ENCODE measurements at places on chromosomes 16 and 17. TPM values are rescaled to one million over a fixed set of nuclear protein-coding genes. Genes with fewer than 3 reads are reported as not detected.

GRCh38 chr17:77451894-77452852 is 311.4 kb downstream of the SEC14L1 start:
- H3K4me3 ChIP-seq, result peak overlapping the region; percentile 99
- H3K4me1 ChIP-seq, result peaks cover 47% of the 10 kb centered on the region
- H3K36me3 ChIP-seq, result peaks cover 5% of the 10 kb centered on the region
- no peak for DNase-seq
- peak overlapping the region; percentile 98 for H3K27ac ChIP-seq

Gene LPO
- not detected for total RNA-seq

Gene HBA2
- total RNA-seq, result not detected

DNA sequence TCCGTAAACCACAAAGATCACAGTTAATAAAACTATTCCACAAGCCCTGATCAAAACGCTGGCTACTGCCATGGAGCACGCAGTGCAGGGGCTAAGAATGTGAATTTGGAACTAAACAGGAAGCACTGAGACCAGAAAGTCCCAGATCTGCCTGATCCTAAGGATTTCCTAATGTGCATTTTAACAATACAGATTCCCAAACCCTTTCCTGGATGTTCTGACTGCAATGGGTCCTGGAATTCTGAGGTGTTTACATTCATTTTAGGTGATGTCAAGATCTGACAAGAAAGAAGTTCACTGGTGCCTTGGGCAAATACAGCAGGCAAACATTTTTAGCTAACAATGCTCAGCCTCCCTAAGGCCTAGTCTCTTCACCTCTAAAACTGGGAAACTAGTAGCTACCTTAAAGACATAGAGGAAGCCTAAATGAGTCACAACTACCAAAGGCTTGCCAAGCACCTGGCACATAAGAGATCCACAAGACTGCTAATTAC is 10.3 kb downstream of the NSMCE1 start:
- peaks cover 10% of the 10 kb centered on the region for H3K4me1 ChIP-seq
- peaks cover 4% of the 10 kb centered on the region for H3K36me3 ChIP-seq
- DNase-seq, result no peak
- H3K27me3 ChIP-seq, result no peaks in the 10 kb centered on the region
- no peak overlapping the region for H3K4me3 ChIP-seq

Gene OSGIN1
- total RNA-seq, result 15.5 TPM

- H3K27ac ChIP-seq, result no peak overlapping the region
- no peaks in the 10 kb centered on the region for H3K4me1 ChIP-seq
- H3K4me3 ChIP-seq, result no peak overlapping the region
Observed at GRCh38 chr17:14815079-14815478, 450.0 kb downstream of the PMP22 start.

Gene CCL11
- not detected for total RNA-seq

Gene IGFALS
- total RNA-seq, result 0.59 TPM

- H3K4me1 ChIP-seq, result peaks cover 9% of the 10 kb centered on the region
- peaks cover 9% of the 10 kb centered on the region for H3K27me3 ChIP-seq
- no peak for DNase-seq
- no peak overlapping the region for H3K27ac ChIP-seq
- no peaks in the 10 kb centered on the region for H3K36me3 ChIP-seq
- no peak overlapping the region for H3K4me3 ChIP-seq
Observed at GRCh38 chr17:71071837-71072236, 902.5 kb downstream of the KCNJ2 start.

Gene MTSS2
- 92.2 TPM for total RNA-seq

Gene TVP23C
- 26.8 TPM for total RNA-seq

GRCh38 chr16:81616321-81617020 is 162.6 kb upstream of the PLCG2 start:
- peak overlapping the region; percentile 73 for H3K27ac ChIP-seq
- H3K4me1 ChIP-seq, result peaks cover 33% of the 10 kb centered on the region
- DNase-seq, result no peak
- no peaks in the 10 kb centered on the region for H3K27me3 ChIP-seq

DNA sequence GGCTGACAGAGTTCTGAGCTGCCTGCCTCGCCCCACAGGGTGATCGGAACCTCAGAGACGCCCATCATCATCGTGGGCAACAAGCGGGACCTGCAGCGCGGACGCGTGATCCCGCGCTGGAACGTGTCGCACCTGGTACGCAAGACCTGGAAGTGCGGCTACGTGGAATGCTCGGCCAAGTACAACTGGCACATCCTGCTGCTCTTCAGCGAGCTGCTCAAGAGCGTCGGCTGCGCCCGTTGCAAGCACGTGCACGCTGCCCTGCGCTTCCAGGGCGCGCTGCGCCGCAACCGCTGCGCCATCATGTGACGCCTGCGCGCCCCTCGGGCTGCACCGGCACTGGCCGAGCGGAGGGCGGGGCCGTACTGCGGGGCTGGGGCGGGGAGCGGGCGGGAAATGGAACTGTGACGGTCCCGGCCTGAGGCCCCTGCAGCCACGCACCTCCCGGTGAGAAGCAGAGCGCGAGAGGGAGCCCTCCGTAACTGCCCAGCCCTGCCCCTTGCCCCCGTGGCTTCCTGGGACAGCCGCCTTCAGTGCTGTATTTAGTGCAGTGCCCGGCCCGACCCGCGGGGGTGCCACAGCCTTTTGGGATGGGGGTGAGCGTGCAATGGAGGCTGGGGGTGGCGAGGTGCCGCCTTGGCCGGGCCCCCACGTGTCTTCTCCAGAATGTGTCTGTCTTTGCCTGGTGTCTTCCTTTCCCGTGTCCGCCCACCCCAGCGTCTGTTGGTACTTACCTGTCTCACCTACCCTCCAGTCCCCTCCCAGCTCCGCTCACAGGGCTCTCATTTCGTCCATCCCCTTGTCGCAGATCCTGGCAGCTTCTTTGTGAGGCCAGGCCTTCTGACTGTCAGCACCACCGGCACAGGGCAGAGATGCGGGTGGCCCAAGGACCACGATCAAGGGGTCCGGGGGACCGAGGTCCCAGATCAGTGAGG is 9.8 kb downstream of the RASL10B start:
- H3K4me1 ChIP-seq, result no peaks in the 10 kb centered on the region
- no peak overlapping the region for H3K27ac ChIP-seq

DNA sequence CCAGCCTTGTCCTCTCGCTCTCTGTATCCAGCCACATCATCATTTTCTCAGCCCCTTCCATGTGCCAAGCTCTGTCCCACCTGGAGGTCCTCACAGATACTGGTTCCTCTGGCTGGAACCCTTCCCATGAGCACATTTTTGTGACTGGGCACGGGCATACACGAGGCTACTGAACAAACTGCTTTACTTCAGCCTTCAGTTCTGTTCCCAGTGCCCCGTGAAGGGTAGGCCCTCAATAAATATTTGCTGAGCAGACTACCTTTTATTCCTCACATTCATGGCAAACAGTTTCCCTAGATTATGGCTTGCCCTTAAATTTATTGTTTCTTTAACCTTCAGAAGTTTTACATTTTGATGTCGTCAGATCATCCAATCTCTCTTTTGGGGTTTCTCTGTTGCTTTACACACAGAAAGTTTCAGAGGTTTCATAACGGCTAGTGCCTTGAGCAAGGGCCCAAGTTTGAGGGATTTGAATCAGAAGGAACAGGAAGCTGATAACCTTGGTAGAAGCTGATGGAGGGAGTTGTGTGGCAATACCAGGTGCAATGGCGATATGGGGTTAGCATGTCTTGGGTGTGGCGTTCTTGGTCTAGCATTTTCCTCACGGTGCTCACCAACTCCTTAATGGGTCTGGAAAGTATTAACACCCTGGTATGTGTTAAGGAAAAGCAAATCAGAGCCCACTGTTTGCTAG is 27.8 kb downstream of the TMEM92 start:
- H3K36me3 ChIP-seq, result no peaks in the 10 kb centered on the region
- peaks cover 12% of the 10 kb centered on the region for H3K4me1 ChIP-seq
- no peak for DNase-seq
- H3K4me3 ChIP-seq, result no peak overlapping the region

DNA sequence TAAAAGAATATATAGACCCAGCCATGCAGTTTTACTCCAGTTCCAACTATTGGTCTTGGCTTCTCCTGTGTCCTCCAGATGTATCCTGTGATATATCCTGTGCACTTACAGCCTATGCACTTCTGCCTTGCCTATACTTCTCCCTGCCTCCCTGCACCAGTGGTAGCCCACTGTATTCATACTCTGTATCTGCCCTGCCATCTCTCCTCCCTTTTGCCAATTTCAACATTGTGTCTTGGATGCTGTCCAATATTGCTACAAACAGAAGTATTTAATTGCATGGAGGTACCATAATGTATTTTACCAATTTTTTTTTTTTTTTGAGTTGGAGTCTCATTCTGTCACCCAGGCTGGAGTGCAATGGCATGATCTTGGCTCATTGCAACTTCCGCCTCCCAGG is 242.7 kb downstream of the HAPSTR1 start:
- DNase-seq, result no peak
- H3K36me3 ChIP-seq, result no peaks in the 10 kb centered on the region
- no peak overlapping the region for H3K4me3 ChIP-seq
- H3K27ac ChIP-seq, result no peak overlapping the region

GRCh38 chr16:8585041-8585440 is 5.3 kb downstream of the TMEM114 start:
- peaks cover 4% of the 10 kb centered on the region for H3K4me1 ChIP-seq
- no peak for DNase-seq
- H3K36me3 ChIP-seq, result no peaks in the 10 kb centered on the region

DNA sequence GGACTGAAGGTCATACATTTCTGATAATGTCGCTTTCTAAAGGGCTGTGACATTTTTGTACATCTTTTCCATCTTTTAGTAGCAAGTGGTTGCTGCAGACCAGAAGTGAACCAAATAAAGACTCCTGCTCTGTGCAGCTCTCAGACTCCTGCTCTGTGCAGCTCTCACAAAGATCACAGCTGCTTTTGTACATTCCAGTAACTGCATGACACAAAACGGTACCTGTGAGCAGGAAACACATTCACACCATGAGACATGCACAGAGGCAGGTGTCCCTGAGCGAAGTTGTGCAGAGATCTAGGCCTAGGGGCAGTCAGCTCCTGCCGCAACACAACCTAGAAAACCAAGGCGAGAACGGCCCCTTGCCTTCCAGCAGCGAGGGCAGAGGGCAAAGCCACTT is 67.5 kb downstream of the KLHDC4 start:
- no peaks in the 10 kb centered on the region for H3K4me1 ChIP-seq
- no peak for DNase-seq
- no peaks in the 10 kb centered on the region for H3K36me3 ChIP-seq
- no peaks in the 10 kb centered on the region for H3K27me3 ChIP-seq

DNA sequence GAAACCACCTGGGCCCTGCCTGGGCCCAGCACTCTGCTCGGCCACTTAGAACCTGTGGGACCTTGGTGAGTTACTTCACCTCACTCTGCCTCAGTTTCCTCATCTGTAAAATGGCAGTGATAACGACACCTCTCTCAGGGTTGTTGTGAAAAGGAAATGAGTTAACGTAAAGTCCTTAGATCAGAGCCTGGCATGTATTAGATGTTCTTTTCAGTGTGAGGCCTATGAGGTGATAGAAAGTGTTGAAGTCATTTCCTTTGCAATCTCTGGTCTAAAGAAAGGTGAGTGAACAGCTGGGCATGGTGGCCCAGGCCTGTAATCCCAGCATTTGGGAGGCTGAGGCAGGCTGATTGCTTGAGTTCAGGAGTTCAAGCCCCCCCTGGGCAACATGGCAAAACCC is 51.7 kb upstream of the LGALS9 start:
- no peak overlapping the region for H3K27ac ChIP-seq
- no peaks in the 10 kb centered on the region for H3K27me3 ChIP-seq
- DNase-seq, result no peak
- peaks cover 14% of the 10 kb centered on the region for H3K36me3 ChIP-seq

Gene LDHD
- 1.8 TPM for total RNA-seq

DNA sequence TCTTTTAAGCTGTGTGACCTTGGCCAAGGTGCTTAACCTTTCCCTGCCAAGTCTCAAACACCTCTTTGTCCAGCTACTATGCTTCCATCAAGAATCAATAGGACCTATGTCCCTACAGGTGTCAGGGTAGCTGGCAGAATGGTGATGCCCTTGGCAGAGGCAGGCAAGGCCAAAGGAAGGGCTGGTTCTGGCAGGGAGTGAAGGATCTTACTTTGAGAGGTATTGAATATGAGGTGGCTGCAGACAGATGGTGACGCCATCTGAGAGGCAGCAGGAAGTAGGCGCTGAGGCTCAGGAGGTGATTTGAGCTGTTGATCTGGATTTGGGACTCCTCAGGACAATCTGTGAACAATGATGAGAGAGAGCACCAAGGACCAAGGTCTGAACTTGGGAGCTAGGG is 12.5 kb downstream of the ABCC3 start:
- H3K36me3 ChIP-seq, result no peaks in the 10 kb centered on the region
- no peak overlapping the region for H3K27ac ChIP-seq
- peaks cover 8% of the 10 kb centered on the region for H3K27me3 ChIP-seq

Gene NXN
- total RNA-seq, result 65.1 TPM

DNA sequence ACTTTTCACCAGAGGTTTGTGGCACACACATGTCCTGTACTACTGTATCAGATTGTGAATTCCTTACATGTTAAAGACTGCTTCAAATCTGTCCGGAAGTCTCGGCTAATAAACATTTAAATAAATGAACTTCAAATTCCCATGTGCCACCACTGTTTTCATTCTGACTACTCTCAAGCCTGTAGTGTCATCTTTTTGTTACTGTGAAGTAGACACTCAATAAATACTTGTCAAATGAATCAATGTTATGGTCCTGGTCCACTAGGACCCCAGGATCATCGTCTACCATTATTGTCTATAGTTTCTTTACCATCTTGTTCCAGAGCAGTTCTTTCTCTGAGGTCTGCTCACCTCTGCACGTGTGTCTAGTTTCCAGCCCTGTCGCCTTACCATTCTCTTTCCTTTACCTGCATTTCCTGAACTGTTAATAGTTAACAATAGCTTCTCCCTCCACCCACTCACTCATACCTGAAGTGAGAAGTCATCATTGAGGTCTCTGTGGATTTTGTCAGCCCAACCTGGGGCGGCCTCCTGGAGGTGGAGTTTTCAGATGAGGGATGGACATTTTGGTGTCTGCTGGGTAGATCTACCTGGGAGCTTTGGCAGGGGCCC is 333.0 kb downstream of the SEC14L1 start:
- no peaks in the 10 kb centered on the region for H3K27me3 ChIP-seq
- peaks cover 20% of the 10 kb centered on the region for H3K36me3 ChIP-seq
- peak overlapping the region; percentile 92 for H3K27ac ChIP-seq
- peaks cover 77% of the 10 kb centered on the region for H3K4me1 ChIP-seq

Gene SOX9
- total RNA-seq, result 19.0 TPM

Gene LITAFD
- total RNA-seq, result not detected

Data from type B pancreatic cell (in vitro differentiated cells).